ENCODE measurements at places on chromosomes 5 and 9.

DNA sequence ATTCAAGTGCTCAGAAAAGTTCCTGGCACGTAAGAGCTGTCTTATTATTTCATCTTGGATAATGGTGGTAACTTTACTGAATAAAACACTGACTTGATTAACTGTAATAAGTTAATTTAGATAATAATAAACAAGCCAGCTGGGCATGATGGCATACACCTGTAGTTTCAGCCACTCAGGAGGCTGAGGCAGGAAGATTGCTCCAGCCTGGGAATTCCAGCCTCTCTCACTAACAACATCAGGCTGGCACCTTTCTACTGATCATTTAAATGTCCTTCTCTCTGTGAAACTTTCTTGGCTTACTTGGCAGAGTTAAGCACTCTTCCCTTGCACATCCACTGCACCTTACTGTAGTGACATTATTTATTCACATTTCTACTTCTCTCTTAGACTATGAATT, 20.0 kb downstream of the STOM start:
- no peak for DNase-seq

DNA sequence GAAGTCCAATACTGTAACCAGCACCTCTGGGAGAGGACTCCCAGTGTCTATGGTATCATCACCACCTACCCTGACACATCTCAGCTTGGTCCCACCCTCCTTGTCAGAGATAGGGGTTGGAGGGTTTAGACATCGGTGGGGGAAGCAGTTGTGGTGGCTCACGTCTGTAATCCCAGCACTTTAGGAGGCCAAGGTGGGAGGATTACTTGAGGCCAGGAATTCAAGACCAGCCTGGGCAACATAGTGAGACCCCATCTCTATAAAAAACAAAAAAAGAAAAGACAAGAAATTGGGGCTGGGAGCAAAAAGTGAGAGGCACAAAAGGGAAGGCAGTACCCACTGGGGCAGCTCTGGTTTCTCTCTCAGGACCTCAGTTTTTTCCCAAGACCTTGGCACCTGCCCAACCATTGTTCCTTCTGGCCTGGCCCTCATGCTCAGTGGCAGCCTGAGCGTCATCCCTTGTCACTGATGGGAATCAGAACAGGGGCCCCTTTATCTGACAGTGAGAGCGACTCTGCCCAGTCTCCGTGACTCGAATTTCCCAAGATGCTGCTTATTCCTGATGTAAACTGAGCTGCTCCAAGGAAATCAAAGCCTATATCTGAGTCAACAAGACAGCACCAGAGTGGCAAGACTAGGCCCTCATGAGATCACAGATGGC, 80.5 kb upstream of the HSPA9 start:
- DNase-seq: no peak

DNA sequence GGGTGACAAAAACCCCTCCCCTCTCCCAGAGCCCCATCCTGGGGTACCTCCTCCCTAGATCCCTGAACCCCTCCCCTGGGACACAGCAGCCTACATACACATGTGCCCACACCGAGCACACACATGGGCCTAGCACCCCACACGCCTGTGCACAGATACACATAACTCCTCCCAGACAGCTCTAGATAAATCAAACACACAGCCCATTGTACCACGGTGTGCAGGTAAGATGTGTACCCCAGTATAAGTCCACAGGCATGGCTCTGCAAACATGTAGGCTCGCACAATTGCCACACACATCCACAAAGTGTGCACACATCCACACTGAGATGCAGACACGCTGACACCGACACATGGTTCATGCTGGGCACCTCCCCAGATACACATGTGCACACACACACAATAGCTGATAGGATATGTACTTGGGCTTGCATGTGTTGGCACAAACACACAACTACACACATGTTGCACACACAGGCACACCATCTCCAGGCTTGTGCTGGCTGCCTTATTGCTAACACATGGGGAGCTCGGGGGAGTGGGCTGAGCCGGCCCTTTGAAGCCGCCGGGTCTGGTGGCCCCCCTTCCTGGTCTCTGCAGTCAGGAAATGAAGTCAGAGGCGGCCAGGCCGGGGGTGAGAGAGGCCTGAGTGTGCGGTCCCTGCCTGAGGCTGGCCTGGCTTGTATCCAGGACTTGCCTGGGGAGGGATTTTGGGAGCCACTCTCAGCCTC, 30.2 kb downstream of the GOLGA2 start:
- no peak for DNase-seq

- DNase-seq: no peak
Measured at GRCh38 chr5:76492819-76493189, 89.7 kb downstream of the IQGAP2 start.

DNA sequence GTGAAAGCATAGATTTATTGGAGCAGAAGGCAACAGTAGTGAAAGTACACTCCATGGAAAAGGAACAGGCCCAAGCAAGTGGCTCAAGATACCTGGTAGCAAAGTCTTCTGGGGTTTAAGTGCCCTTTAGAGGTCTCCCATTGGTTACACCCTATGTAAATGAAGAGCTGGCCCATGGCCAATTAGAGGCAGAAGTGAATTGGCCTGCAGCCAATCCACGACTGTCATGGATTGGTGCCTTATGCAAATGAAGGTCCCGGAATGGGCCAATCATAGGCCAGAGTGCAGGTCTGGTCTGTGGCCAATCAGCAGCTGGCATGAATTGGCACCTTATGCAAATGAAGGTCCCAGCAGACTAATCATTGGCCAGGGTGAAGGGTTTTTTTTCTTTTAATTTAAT, 64.2 kb upstream of the PCSK5 start:
- DNase-seq: no peak

- DNase-seq: no peak
Measured at GRCh38 chr5:154713615-154714125, 41.5 kb upstream of the LARP1 start.

GRCh38 chr5:157069949-157070348, 11.0 kb upstream of the HAVCR1 start:
- DNase-seq: no peak

DNA sequence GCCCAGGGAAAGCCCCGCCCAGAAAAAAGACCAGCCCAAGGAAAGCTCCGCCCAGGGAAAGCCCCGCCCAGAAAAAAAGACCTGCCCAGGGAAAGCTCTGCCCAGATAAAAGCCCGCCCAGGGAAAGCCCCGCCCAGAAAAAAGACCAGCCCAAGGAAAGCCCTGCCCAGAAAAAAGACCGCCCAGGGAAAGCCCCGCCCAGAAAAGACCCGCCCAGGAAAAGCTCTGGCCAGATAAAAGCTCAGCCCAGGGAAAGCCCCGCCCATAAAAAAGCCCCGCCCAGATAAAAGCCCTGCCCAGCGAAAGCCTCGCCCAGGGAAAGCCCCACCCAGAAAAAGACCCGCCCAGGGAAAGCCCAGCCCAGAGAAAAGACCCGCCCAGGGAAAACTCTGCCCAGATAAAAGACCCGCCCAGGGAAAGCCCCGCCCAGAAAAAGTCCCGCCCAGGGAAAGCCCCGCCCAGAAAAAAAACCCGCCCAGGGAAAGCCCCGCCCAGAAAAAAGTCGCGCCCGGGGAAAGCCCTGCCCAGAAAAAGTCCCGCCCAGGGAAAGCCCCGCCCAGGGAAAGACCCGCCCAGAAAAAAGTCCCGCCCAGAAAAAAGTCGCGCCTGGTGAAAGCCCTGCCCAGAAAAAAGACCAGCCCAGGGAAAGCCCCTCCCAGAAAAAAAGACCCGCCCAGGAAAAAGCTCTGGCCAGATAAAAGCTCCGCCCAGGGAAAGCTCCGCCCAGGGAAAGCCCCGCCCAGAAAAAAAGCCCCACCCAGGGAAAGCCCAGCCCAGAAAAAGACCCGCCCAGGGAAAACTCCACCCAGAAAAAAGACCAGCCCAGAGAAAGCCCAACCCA, 11.9 kb downstream of the GRIN1 start:
- DNase-seq: peak; percentile 75

DNA sequence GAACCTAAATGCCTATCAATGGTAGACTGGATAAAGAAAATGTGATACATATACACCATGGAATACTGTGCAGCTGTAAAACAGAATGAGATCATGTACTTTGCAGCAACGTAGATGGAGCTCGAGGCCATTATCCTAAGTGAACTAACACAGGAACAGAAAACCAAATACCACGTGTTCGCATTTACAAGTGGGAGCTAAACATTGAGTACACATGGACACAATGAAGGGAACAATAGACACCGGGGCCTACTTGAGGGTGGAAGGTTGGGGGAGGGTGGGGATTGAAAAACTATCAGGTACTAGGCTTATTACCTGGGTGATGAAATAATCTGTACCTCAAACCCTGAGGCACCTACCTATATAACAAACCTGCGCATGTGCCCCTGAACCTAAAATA, 22.4 kb upstream of the DEPDC1B start:
- DNase-seq: no peak

- no peak for DNase-seq
Measured at GRCh38 chr5:170896779-170897178, 35.0 kb downstream of the RANBP17 start.
